ENCODE measurements at places on chromosomes 16 and 17. TPM values are rescaled to one million over a fixed set of nuclear protein-coding genes. Genes with fewer than 3 reads are reported as not detected.

The TRPV2 gene
- total RNA-seq: 0.50 TPM

- DNase-seq: peak; percentile 41
These were observed 29.7 kb downstream of the STAT5B start for GRCh38 chr17:42246515-42246914.

DNA sequence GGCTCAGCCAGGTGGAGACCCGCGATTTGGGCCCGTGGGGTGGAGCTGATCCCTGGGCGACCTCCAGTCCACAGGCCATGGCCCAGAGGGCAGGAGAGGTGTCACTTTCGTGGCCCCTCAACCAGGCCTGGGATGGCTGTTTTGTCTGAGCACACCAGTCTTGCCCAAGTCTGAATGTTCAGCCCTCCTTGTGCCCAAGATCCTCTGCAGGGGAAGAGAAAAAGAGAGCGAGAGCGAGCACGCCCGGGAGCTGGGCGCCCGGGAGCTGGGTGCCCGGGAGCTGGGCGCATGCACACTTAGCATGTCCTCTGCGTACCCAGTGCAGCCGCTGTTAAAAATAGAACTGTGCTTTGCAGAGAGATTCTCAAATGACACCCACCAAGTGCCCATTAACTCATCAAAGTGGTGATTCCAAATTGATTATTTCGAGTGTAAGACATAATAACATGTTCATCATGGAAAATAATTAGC, 403.3 kb upstream of the TNRC6C start:
- no peak for DNase-seq

GRCh38 chr16:30032083-30032819, 1.2 kb upstream of the TLCD3B start:
- peak; percentile 17 for DNase-seq

GRCh38 chr16:68869492-68870088, 26.3 kb downstream of the TANGO6 start:
- DNase-seq: no peak
